Stimulated activated CD4-positive, alpha-beta T cell treated with anti-CD3 and anti-CD28 coated beads, Interleukin-1b, Interleukin-23, amount 100 ng/mL, for 1 hour (primary cell): ENCODE measurements at places on chromosomes 2 and 18.

DNA sequence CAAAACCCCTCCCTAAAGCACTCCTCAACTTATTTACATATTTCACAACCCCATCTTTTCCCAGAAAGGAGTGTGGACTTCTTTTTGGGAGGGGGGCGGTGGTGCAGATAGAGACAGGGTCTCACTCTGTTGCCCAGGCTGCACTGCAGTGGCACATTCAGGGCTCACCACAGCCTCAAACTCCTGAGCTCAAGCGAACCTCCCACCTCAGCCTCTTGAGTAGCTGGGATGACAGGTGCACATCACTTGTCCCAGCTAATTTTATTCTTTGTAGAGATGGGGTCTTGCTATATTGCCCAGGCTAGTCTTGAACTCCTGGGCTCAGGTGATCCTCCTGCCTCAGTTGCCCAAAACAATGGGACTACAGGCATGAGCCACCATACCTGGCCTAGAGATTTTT lies 44.1 kb downstream of the ADCY3 start:
- DNase-seq: no peak

DNA sequence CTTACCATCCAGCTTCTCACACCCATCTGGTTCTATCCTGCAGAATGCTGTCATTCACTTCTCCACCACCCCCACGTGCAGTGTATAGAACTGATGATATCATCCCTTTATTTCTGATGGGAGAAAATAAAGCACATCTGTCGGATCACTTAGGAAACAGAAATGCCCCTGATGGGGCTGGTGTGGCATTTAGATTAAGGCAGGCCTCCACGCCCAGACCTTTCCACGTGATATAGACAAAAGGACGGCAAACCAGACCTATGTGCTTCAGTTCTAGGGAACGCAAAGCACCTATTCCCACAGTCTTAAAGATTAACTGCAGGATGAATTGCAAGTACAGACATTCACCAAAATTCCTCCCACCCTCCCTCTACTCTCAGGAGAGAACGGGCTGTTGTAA lies 27.6 kb upstream of the CABLES1 start:
- DNase-seq: no peak

DNA sequence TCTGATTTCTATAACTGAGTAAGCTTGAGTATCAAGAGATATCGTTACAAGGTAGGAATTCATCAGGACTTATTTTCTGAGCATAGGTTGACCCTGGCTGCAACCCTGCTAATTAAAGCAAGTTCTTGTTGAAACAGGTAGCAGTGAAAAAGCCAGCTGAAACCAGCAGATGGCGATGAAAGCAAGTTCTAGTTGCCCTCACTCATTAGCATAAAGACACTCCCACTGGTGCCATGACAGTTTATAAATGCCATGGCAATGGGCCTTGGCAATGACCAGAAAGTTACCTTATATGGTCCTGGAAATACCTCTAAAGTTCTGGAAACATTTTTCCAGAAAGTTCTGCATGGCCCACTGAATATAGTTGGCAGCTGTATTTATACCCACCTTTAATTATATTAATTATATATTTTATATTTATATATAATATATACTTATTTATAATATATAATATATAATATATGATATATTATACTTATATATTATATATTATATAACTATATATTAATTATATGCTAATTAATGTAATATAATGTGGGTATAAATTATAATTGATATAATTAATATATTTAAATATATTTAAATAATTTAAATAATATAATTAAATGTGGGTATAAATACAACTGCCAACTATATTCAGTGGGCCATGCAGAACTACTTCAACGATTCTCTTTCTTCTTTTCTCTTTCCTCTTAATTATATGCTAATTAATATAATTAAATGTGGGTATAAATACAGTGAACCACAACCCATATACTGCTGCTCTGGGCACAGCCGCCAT lies 188.0 kb downstream of the CDH7 start:
- no peak for DNase-seq

DNA sequence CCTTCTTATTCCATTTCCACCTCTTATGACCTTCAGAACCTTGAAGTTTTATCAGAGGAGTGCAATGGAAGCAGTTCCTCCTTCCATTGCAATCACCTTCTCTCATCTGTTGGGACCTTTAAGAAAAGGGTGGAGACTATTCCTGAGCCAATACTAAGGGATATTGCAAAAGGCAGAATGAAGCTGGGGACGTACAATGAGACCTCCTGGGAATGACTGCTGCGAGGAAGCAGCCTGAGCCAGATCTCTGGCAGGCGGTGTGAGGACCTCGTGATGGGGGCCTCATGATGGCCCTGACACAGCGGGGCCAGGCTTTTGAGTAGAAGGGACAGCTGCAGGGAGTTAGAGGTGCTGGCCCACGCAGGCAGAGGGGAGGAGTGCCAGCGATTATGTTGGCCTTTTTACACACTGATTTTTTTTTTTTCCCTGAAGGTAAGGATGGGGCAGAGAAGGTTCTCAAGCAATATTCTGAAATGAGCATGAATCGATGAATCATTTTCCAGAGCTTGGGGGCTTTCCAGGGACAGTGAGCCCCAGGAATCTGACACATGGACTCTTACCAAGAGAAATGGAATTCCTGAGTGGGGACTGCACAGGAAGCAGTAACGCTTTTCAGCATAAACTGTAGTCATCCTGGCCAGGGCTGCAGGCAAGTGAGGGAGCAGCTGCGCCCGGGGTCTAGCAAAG lies 40.0 kb upstream of the LAPTM4A start:
- no peak for DNase-seq

GRCh38 chr2:238730001-238730669 lies 117.8 kb upstream of the TWIST2 start:
- no peak for DNase-seq

- DNase-seq: no peak
These were observed 3.6 kb downstream of the DYNC2LI1 start for GRCh38 chr2:43777306-43777926.

DNA sequence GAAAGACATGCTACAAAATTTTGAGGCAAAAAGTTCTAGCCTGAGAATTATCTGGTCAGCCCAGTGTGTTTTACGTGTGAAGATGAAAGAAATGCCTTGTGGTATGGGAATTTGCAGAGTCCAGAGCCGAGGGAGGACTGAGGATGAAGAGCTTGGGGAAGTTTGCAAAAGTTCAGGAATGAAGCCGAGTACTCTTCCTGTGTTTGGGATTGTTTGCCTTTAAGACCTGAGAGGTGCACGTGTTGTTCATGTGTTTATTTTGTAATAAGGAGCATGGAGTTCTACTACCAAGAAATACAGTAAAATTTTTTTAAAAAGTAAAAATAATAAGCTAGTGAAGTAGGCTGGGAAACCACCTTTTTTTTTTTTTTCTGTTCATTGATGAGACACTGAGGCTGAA lies 14.8 kb downstream of the SETBP1 start:
- DNase-seq: no peak

- no peak for DNase-seq
These were observed 99.1 kb downstream of the PTGR3 start for GRCh38 chr18:75109819-75110218.

DNA sequence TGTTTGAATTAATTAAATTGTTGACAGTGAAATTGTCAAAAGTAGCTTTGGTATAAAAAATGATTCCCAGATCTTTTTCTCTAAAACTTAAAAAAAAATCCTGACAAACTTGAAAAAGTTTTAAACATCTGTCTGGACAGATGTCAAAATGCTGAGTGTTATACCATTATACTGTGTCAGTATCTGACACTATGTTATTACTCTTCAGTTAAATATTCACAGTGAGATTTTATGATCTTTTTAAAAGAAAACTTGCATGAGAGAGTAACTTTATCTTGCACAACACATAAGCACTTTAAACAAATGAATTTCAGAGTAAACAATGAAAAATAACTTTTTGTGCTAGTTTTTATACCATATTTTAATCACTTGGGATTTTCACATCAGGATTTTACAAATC lies 167.4 kb downstream of the MEIS1 start:
- DNase-seq: no peak

GRCh38 chr2:30287857-30288513 lies 56.7 kb downstream of the LBH start:
- no peak for DNase-seq

GRCh38 chr2:12119841-12120240 lies 373.4 kb downstream of the LPIN1 start:
- no peak for DNase-seq

DNA sequence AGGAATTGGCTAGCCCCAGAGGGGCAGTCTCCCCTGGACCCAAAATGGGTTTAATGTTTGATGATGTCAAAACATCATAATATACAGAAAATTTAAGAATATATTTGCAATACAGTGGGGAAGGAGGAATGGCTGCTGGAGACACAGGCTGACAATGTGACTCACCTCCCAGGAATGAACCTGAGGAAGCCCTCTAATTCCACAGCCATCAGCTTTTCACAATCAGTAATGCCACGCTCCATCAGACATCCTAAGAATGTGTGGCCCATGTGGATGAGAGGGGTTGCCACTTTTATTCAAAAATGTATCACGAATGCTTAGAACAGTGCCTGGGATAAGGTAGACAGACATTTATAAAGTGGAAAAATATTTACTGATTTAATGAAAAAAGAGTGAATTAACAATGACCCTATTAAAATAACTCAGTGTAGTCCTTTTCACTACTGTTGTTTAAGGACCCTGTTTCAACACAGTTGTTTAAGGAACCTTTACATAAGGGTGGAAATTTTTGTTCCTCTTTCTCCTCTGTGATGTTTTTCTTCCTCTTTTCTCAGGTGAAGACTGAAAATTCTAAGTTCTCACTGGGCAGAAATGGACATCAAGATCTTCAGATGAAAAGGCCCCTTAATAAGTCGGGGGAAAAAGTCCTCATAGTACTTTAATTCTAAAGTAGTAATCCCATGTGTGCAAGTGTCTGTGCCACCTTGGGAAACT lies 17.5 kb upstream of the TMEM163 start:
- no peak for DNase-seq

DNA sequence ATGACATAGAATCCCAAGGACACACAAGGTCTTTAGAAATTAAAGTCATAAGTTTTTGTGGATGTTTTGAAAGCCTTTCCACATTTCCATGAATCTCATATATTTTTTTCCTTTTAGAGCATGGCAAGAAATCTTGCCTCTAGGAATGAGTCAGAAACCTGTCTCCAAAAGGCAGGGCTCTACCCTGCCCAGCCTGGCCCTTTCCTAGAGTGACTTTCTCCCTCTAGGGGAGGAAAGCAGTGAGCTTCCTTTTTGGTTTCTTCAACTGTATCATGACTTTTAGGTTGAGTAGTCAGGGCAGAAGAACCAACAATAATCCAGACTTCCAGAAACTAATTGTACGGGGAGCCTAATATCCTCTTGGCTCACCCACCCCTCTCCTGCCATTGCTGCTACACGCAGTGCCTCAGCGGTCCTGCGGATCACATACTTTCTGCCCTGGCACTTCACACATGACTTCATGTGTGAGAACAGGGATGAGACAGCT lies 300.3 kb downstream of the AGPS start:
- DNase-seq: no peak

DNA sequence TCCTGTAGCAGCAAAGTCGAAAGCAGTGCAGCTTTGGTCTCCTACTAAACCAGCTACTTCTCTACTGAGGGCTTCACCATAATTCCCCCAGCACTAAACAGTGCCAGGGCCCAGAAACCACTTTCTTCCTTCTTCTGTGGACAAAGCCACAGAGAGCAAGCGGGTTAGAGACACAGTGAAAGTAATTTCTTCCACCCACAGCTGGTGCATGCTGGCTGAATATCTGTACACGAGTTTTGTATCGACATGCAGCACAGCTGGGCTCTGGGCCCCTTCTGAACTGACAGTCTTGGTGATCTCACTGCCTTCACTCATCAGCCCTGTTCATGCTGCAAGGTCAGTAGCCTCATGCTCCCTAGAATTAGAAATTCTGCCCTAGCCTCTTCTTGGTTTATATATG lies 74.0 kb upstream of the SULT1C3 start:
- no peak for DNase-seq

- no peak for DNase-seq
These were observed 75.0 kb downstream of the NRXN1 start for GRCh38 chr2:50956886-50957285.

DNA sequence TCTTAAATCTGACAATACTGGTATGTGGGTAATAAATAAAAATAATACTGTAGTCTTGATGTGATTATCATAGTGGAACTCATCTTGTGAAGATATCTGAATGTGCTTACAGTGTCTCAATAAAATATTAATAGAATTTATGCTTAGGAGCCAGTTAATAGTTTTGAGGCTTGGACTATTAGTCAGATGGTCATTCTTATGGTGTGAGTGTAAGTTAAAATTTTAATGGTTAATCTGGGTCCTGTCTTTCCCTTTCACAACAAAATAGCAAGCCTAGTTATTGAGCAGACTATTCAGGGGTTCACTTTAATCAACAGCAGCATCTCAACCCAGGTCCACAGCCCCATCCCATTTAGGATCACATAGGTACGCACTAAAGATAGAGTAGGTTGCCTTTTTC lies 138.9 kb downstream of the HAUS1 start:
- DNase-seq: no peak

GRCh38 chr18:57014772-57015413 lies 132.0 kb upstream of the BOD1L2 start:
- DNase-seq: no peak

DNA sequence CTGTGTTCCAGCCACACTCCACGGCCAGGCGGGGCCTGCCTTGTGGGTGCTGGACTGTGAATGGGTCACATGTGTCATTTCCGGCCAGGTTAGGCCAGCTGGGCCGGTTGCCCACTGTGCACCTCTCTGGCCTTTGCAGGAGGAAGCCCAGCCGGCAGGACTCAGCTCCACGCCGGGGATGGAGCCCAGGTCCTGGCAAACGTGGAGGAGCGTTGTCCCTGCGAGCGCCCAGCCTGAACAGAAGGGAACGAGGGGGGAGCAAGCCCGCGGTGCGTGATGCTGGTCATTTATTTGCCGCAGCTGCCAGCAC lies 152.9 kb downstream of the PXDN start:
- DNase-seq: no peak

- no peak for DNase-seq
These were observed 56.7 kb downstream of the IL1R2 start for GRCh38 chr2:102048465-102048864.

- no peak for DNase-seq
These were observed 10.0 kb upstream of the ASAP2 start for GRCh38 chr2:9196637-9197036.

- no peak for DNase-seq
These were observed 55.1 kb upstream of the ACVR2A start for GRCh38 chr2:147789720-147790119.

DNA sequence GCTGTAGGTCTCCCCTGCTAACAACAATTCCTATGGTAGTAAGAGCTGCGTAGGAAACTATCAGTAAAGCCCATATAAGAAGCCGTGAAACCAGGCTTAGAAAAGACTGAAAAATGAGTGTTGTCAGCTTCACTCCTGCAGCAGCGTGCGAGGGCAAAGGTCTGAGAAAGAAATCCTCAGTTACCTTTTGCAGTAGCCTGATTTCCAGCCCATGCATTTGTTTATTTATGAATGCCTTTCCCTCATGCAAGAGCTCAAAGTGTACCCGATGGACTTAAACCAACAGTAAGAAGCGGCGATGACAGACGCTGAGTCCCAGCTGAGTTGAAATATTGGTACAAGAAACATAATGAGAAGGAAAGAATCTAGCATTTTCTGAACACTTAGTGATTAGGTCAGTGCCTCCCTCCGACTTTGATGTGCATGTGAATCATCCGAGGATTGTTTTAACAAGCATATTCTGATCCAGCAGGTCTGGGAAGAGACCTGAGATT lies 15.0 kb upstream of the POLI start:
- DNase-seq: no peak

GRCh38 chr2:230244211-230244610 lies 18.7 kb downstream of the SP140 start:
- DNase-seq: no peak
